ENCODE measurements at places on chromosomes 12 and 14.

GRCh38 chr14:62604524-62604923 lies 440.7 kb downstream of the KCNH5 start:
- no peak for DNase-seq

GRCh38 chr14:93346926-93347721 lies at the start of gene COX8C:
TSS of gene COX8C (plus strand) at chr14:93347182. CDS start at chr14:93347269, 87 bp downstream.
- DNase-seq = no peak

DNA sequence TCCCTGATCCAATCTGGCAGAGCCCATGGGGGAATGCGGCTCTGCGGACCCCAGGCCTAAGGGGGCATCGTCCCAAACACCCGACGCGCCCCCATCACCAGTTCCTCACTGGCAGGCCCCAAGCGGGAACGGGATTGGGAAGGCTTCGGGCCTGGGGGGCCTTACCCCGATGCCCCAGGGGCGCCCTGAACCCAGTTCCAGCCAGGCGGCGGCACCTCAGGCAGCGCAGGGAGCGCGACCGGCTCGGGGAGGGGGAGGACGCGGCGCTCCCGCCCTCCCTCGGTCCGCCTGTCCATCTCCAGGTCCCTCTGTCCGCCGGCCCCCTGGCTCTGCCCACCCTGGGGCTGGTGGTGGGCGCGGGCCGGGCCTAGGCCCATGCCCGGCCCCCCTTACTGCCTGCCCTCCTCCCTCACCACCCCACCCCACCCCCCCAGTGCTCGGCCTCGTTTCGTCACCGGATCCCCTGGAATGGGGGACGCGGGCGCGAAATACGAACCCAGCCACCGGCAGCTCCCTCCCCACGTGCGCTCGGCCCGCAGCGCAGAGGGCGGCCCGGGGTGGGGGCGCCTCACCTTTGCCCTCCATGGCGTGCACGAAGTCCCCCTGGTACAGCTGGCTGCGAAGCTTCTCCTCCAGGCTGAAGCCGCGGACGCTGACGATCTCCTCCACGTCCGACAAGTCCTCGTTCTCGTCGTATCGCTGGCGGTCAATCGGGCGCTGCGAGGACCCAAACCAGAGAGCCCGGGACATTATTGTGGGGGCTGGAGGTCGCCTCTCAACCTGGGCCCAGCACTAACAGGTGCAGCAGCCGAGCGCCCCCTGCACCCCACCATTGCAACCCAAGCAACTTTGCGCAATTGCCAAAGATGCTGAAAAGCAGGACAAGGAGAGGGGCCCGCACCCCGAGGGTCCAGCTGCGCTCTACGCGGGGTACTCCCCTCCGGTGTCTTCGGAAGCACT lies 2.3 kb downstream of the KDM2B start:
- DNase-seq = no peak

- DNase-seq = no peak
Measured at GRCh38 chr12:91252341-91252740, 69.7 kb upstream of the DCN start.

DNA sequence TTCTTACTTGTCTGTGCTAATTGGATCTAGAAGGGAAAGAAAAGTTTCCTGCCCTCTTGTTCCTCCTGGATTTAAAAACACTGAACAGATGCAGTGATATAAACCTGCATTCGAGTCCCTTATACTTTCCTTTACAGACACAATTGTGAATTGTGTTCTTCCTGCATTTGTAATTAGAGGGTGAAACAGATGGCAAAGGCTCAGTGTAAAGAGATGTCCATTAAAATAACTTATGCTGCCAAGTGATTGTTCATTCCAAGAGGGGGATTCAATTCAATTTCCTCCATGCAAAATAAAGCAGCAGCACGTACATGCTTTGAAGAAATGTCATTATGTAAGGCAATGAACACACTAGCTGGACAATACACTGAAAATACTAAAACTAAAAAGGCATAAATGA lies 248.3 kb upstream of the LRIG3 start:
- DNase-seq = no peak

DNA sequence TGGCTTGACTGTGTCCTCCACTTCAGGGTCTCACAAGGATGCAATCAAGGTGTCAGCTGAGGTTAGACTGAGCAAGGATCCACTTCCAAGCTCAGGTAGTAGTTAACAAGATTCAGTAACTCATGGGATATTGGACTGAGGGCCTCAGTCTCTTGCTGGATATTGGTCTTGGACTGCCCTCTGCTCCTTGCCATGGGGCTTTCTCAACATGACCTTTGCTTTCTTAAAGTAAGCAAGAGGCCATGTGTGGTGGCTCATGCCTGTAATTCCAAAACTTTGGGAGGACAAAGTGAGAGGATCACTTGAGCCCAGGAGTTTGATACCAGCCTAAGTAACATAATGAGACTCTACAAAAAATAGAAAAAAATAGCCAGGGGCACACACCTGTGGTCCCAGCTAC lies 231.3 kb upstream of the AMIGO2 start:
- DNase-seq = no peak

DNA sequence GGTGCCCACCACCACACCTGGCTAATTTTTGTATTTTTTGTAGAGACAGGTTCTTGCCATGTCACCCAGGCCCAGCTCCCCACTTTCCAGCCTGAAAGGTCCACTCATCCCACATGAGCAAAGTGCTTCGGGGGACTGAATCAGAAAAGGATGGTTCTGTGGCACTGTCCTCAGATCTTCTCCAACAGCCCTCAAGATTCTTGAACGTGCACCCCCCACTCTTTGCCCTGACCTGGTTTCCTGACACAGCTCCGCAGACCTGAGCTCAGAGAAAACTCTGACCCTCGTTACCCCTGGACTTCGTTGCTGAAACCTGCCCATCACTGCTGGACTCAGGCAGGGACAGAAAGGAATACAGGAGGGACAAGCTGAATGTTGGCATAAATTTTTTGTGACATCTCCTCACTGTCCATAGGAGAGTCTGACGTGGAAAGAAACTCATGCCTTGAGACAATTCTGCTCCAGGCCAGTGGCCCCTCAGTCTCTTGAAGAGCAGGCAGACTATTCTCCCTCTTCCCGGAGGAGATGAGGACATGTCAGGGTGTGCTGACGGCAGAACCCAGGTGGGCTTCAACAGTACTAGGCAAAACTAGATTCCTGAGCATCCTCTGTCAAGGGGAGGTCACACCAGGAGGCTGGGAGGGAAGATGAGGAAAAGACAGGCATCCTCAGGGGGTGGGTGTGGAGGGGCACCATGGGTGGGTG lies 149.3 kb downstream of the DPF3 start:
- DNase-seq = no peak

DNA sequence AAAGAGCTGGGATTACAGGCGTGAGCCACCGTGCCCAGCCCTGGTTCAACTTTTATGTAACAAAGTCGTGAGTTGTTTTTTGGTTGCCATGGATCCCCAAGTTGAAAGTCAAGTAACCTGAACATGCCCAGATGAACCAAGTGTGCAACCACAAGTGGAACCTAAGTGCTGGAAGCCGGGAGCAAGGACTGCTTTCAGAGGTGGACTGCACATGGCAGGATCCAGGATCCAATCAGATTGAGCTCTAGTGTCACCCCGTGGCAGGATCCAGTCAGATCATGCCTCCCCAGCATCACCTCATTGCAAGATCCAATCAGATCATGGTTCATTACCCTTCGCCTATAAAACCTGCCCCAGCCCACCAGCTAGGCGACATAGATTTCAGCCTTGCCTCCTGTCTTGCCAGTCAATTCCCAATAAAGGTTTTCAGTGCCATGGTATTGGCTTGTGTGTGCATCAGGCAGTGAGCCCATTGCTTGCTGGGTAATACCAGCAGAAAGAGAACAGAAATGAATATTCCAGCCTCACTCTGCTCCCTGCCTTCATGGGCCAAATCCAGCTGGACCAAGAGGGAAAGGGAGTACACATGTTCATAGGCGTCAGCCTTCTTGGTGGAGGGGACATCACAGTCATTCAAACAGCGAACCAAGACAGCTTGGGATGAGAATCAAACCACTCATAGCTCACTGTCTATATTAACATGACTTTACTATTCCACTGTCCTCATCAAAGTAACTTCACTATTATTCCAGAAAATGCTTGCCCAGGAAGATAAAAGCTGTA lies 43.6 kb upstream of the VASH1 start:
- no peak for DNase-seq

- DNase-seq = no peak
Measured at GRCh38 chr14:36805131-36805559, 143.5 kb downstream of the PAX9 start.

DNA sequence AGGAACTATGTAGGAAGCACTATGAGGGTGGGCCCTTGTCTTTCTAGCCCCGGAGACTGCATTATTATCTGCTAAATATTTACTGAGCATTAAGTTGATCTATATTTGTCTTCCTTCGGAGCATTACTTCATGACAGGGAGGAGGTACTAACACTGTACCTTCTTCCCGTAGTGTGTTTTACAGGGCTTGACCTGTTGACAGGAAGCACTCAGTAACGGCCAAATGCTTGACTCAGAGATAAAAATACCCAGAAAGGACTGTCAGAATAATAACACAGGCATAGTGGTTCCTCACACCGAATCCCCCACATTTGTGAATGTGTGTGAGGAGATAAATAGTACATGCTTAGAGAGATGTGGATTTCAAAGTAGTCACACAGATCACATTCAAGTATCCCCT lies 466.6 kb downstream of the EGLN3 start:
- no peak for DNase-seq

DNA sequence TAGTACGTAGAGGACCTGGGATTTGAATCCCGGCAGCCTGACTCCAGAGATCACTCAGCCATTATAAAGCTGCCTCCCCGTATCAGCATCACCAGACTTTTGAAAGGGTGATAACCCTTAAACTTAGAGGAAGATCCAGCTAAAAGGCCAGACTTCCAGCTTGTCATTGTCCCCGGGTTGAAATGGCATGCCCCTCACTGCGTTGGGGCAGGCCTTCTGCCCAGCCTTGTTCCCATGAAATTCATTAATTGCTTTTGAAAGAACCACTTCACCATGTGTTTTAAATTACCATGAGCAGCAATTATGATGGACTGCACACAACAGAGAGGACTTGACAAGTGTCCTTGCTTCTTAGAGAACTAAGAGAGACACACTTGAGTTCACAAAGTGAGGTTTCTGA lies 269.6 kb upstream of the CRY1 start:
- DNase-seq = no peak

- DNase-seq = no peak
Measured at GRCh38 chr12:116465407-116465806, 93.8 kb upstream of the MAP1LC3B2 start.

GRCh38 chr12:11863988-11864387 lies 206.8 kb upstream of the BCL2L14 start:
- DNase-seq = no peak

- DNase-seq = peak; percentile 45
Measured at GRCh38 chr12:110245369-110245772, 35.7 kb upstream of the ATP2A2 start.

- DNase-seq = peak; percentile 16
Measured at GRCh38 chr12:128789356-128789929, 34.3 kb downstream of the SLC15A4 start.

DNA sequence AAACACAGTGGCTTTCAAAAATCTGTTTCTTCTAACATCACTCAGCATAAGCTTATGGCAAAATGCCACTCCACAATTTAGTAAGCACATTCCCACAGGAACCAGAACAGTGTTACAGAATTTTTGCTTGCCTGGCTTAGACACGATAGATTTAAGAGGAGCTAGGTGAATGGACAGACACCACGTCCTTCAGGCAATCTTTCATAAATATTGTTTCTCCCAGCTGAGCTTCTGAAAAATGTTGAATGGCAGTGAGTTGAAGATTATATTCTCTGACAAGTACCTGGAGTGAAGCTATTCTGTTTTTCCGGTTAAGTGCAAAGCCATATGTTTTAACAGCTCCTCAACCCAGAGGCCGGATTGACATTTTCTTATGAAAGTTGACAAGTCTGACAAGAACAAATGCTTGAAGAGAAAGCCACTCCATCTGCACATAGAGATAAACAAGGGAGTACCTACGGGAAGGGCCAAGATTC lies 102.0 kb downstream of the FSCB start:
- DNase-seq = no peak

DNA sequence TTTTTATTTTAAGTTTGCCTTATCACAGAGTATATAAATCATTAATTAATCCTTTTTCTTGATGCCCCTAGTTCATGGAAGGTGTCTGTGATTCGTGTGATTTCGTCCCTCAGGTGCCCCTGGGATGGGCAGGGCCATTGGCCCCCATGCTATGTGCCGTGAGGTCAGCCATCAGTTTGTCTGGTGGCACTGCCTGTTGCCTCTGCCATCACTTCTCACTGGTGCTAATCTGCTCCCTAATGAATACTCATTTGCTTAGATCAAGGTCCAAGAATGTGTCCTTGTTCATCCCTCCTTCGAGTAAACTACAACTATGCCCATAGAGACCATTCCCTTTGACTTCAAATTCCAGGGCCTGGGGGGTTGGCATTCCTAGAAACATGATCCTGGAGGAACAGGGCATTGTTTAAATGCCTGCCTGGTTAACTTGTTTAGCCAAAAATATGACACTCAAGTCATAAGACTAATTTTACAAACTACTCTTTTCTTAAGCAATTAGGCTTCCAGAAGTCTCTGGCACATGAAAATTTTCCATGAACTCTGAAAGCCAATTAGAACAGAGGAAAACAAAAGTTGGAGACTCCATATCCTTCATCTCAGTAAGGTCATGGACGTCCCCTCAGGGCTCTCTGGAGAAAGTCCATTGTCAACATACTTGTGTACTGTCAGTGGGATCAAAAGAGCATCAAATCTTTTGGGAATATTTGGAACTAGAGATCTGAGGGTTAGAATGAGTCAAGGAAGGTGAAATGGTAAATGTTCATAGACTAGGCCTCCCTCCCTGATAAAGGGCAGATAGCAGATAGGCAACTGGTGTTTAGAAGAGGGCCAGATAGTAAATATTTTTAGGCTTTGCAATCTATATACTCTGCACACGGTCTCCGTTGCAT lies 90.9 kb upstream of the PLXNC1 start:
- no peak for DNase-seq

GRCh38 chr14:64572386-64573104 lies 22.8 kb downstream of the PPP1R36 start:
- DNase-seq = no peak

- DNase-seq = no peak
Measured at GRCh38 chr12:18361433-18361832, 100.1 kb downstream of the PIK3C2G start.

DNA sequence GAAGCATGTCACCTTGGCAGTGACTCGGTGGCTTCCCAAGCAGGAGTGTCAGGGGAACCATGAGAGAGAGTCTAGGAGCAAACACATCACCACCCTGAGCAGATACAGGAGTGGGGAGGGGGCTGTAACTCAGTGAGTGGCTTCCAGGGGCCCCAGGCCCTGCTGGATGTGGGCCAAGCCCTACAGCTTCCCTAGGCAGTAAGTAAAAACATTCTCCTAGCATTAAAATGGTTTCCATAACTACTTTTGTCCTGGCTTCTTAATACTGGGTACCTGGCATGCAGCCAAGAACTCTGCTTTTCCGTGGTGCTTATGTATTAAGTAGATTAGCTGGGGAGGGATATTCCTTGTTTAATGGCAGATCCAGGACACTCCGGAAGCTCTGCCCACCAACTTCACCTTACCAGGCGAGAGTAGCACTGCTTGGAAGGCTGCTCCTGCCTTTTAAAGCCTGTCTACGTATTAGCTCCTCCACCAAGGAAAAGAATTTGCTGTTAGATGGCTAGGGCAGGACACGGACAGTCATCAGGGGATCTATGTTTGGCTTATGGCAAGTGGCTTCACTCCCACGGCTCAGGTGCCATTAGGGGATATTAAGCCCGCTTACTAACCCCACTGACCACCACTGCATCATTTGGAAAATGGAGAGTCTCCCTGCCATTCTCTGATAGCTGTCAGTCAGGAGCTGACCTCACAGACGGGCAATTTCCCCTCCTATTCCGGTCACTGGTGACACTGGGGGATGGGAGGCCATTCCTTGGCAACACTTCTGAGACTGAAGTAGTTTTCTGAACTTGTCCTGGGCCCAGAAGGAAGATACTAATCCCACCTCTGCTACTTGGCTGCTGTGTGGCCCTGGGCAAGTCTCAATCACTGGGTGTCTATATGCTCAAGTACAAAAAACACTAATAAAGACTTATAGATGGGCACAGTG lies 22.8 kb downstream of the OTUB2 start:
- no peak for DNase-seq

All from HL-60 (cell line).